Germinal center (tissue), 1 donor: ENCODE measurements at places on chromosomes 7 and 10.

- no peak for DNase-seq
Observed at GRCh38 chr7:155269766-155270585, 27.7 kb upstream of the INSIG1 start.

DNA sequence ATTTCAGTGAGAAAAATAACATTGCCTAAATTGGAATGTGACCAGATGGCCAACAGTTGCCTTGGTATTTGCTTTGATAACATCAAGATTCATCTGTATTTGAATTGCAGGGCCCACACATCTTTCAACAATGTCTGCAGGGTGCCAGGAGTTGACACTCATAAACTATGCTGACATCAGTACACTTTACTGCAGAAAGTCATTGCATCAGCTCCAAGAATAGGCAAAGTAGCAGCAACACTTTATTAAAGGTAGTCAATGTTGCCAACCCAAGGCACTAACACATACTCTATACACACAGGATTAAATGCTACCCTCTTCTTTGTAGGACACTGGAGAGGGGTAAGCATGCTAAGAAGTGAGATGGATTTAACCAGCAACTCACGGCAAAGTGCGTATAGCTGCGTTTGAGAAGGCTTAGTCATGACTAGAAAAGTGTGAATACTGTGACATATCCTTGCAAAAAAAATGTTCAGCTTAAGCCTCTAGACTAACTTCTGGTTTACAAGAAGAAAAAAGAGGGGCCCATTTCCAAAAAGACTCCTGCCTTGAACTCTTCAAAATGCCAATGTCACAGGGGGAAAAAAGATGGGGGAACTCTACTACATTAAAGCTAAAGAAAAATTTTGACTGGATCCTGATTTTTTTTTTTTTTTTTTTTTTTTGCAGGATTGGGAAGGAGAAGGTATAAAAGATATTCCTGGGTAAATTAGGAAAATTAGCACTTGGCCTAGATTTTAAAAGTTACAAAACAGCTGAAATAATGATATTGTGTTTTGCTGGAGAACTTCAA is 2.2 kb downstream of the BBIP1 start:
- DNase-seq = no peak

DNA sequence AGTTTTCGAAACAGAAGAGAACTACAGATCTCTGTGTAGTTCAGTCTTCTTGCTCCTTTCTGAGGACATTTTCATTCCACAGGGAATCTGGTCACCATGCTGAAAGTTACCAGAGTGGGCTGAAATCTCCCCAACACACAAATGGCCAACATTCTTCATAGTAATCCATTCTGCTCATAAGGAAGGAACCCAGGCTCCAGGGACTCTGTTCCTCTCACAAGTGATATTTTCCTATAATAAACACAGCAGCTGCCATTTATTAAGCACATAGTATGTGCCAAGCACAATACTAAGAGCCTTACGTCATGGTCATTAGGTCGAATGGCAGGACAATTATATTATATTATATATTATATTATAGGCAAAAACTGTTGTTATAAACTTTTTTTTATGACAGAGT is 109.8 kb downstream of the RAB11FIP2 start:
- no peak for DNase-seq

- no peak for DNase-seq
Observed at GRCh38 chr10:17516376-17516775, 62.0 kb upstream of the ST8SIA6 start.

- DNase-seq = no peak
Observed at GRCh38 chr10:128628252-128628651, 502.0 kb upstream of the MKI67 start.

DNA sequence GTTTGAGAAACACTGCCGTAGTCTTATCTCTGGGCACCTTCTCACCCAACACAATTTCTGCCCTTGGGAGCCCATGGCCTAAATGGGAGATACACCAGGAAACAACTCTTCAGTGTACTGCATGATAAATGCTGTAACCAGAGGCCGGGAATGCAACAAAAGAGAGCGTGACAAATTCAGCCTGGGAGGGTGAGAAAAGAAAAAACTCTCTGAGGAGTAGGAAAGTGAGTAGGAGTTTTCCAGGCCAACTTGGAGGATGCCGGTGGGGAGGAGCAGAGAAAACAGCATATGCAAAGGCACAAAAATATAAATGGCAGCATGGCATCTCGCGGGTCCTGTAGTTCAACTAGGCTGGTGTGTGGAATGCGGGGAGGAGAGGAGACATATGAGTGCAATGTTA is 624.5 kb downstream of the PARD3 start:
- DNase-seq = no peak

DNA sequence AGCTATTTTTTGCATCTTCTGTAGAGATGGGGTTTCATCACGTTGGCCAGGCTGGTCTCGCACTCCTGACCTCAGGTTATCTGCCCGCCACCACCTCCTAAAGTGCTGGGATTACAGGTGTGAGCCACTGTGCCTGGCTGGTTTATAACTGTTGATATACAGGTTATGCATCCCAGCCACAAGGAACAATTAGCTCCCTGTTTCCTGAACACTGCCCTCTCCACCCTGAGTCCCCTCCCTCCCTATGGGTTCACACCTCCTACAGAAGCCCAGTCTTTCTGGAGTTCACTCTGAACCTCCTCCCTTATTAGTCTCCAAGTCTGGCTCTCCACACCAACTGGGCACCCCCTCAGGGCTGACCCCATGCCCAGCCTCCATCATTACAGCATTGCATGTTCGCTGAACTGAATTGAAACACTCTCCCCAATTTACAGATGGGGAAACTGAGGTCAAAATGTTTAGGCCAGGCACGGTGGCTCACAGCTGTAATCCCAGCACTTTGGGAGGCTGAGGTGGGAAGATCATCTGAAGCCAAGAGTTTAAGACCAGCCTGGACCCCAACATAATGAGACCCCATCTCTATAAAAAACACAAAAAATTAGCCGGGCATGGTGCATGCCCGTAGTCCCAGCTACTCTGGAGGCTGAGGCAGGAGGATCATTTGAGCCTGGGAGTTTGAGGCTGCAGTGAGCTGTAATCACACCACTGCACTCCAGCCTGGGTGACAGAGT is 1.7 kb upstream of the CLIP2 start:
- DNase-seq = no peak

GRCh38 chr10:124289851-124290795 is 128.6 kb downstream of the OAT start:
- no peak for DNase-seq

DNA sequence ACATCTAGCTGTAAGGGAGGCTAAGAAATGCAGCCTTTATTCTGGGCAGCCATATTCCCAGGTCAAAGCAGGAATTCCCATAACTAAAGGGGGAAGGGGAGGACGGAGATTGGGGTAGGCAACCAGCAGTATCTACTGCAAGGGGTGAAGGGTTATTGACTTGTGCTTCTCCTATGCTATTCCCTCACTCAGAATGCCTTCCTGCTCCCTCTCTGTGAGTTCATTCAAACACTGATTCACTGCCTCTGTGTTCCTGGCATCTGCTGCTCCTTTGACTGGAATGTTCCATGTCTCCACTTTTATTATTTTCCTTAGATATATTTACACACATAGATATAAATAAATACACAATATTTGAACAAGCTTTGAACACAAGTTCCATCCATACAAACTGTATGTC is 11.1 kb downstream of the HTR7 start:
- no peak for DNase-seq

DNA sequence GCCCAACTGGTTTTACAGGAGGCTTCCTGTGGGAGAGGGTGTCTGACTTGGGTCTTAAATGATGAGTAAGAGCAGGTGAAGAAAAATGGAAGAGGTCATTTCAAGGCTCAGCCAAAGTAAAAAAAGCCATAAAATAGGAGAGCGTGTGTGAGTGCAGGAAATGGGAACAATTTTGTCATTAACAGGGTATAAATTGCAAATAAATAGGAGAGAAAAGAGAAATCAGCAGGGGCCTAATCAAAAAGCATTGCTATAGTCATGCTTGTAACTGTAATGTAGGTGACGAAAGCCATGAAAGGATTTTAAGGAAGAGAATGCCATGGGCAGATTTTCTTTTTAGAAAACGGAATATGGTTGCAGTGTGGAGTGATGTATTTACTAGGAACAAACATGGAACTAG is 15.7 kb upstream of the SEMA3A start:
- no peak for DNase-seq

- no peak for DNase-seq
Observed at GRCh38 chr10:55410415-55410885, 609.4 kb upstream of the PCDH15 start.

DNA sequence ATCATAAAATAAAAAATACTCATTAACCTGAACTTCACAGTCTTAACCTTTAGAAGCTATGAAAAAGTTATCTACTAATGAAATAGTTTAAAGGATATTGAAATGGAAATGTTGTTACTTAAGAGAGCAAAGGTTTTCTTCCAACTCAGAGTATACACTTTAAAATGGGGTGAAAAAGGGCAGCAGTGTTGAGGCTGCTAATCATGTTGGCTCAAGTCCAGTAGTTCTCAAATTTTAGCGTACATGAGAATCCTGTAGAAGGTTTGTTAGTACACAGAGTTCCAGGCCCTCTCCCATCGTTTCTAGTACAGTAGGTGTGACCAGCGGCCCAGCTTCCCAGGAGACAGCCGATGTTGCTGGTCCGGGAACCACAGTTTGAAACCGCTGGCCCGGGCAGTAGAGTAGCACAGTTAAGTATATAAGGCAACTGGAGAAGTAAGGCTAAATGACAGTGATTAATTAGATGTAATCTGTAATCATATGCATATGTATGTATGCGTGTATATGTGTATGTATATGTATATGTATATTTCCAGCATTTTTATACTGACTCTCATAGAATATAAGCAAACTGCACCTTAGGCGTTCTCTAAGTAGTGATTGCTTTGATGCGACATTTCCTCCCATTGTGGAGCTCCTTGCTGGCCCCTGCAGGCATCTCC is 147.2 kb upstream of the PRR15 start:
- no peak for DNase-seq

GRCh38 chr7:94344826-94345225 is 49.9 kb upstream of the COL1A2 start:
- no peak for DNase-seq

DNA sequence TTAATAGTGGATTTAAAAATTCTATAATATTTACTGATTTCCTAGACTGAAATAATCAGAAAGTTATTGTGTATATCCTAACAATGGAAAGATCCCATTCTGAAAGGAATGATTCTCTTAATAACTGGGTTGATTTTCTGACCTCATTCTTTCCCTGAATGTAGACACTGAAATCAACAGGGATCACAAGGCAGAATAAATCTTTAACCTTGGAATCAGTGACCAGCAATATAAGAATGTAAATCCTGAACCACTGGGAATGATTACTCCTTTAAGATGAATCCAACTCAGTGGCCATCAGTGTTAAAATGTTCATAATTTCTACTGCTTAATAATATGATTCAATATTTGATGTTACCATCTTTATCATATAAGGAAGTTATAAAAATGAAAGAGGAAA is 47.6 kb downstream of the ANKRD26 start:
- DNase-seq = no peak

- DNase-seq = no peak
Observed at GRCh38 chr7:157638563-157638962, 301.8 kb downstream of the DNAJB6 start.

GRCh38 chr7:24017519-24017918 is 266.5 kb upstream of the NPY start:
- DNase-seq = no peak

GRCh38 chr10:132904181-132904813 is 38.1 kb downstream of the CFAP46 start:
- peak; percentile 64 for DNase-seq

DNA sequence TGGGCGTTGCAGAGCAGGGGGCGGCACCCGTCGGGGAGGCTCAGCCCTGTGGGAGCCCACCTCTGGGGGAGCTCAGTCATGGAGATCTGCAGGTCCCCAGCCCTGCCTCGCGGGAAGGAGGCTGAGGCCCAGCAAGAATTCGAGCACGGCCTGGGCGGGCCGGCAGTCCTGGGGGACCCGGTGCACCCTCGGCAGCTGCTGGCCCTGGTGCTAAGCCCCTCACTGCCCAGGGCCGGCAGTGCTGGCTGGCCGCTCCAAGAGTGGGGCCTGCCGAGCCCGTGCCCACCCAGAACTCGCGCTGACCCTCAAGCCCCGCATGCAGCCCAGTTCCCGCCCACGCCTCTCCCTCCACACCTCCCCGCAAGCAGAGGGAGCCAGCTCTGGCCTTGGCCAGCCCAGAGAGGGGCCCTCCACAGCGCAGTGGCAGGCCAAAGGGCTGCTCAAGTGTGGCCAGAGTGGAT is 76.2 kb downstream of the TMEM26 start:
- no peak for DNase-seq

DNA sequence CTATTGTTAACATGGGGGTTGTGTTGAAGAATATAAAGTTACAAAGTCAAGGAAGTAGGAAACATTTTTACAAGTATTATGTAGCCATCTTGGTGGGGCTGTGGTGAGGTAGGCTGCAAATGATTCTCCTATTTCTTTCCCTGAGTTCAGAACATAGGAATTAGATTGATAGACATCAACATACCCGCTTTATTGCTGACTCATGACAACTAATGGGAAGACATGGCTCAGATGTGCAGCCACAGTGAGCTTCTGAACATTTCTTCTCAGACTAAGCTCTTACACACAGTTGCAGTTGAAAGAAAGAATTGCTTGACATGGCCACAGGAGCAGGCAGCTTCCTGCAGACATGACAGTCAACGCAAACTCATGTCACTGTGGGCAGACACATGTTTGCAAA is 110.7 kb downstream of the ANKRD30A start:
- DNase-seq = no peak

DNA sequence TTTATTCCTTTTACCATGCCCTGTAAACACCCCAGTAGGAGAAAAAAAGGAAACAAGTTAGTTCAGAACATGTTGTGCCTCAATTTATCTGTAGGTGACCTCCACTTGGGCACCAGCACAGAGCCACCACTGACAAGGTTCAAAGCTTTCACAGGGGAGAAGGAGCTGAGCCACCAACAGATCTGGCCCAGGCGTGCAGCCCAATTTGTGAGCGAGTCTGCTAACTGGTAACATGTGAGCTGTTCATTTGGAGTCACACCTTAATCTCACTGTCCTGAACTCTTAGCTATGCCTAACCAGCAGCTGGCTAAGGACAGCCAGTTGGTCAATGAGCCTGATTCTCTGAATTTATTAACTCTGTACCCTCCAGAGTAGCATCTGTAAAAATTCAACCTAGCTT is 78.4 kb upstream of the CAMK2B start:
- DNase-seq = no peak

- DNase-seq = no peak
Observed at GRCh38 chr7:44625526-44626471, 19.4 kb downstream of the OGDH start.

DNA sequence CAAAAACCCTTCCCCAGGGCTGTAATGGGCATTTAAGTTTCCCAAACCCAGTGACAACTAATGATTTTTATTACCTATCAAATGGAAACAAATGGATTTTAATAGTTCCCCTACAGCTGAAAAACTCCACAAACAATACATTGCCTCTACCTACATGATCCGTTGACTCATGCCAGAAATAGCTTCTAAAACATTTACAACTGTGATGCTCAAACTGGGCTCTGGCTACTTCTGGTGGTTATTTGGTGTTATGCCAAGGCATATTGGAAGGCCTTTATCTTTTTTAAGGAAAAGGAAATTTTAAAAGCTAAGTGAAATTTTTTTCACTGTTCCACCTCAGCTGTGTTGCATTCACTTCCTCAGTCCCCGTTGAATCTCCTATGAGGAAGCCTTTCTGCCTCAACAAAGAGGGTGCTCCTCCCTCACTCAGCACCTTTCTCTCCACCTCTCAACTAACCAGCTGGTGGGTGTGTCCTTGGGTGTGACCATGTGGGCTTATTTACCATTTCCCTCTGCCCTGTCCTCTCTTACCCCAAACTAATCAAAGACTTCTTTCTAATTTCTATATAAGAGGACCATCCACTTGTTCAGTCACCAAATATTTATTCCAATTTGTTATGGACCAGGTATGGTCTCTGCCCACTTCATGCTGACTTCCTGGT is 82.9 kb downstream of the PRTFDC1 start:
- no peak for DNase-seq

GRCh38 chr10:36254199-36254598 is 612.1 kb upstream of the FZD8 start:
- DNase-seq = no peak
